ENCODE measurements at places on chromosomes 2 and 18.

DNA sequence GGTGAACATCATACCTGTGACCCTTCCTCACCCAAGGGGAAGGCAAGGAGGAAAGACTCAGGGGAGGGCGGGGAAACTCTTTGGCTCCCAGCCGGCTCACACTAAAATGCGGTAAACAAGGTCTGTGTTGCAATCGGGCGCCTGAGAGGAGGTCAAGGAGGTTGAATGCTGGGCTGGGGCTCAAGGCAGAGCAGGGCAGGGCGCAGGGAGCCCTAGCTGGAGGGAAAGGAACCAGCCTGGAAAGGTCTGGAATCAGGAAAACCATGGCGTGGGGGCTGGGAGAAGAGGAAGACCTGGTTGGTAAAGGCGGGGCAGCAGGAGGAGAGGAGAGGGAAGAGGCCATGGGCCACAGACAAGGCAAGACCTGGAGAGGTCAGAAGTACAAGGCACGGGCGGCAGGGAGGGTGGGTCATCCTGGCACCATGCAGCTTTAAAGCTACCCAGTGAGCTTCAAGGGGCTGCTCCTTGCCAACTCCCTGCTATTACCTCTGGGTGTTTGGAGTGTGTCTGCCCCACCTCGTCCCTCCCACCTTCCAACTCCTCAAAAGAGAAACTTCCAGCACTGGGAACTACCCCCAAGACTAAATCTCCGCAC lies 4.8 kb upstream of the TMEM37 start:
- DNase-seq = no peak

- peak; percentile 34 for DNase-seq
These were observed 725 bp downstream of the FBXO48 start for GRCh38 chr2:68466361-68466777.

GRCh38 chr2:70690846-70691245 lies 77.2 kb downstream of the ADD2 start:
- no peak for DNase-seq

- no peak for DNase-seq
These were observed 1.1 kb upstream of the GPR55 start for GRCh38 chr2:230925879-230926765.

- no peak for DNase-seq
These were observed 19.3 kb downstream of the RBMS1 start for GRCh38 chr2:160474319-160474645.

- DNase-seq = peak; percentile 41
These were observed 187.7 kb upstream of the CXCR4 start for GRCh38 chr2:136305517-136306192.

DNA sequence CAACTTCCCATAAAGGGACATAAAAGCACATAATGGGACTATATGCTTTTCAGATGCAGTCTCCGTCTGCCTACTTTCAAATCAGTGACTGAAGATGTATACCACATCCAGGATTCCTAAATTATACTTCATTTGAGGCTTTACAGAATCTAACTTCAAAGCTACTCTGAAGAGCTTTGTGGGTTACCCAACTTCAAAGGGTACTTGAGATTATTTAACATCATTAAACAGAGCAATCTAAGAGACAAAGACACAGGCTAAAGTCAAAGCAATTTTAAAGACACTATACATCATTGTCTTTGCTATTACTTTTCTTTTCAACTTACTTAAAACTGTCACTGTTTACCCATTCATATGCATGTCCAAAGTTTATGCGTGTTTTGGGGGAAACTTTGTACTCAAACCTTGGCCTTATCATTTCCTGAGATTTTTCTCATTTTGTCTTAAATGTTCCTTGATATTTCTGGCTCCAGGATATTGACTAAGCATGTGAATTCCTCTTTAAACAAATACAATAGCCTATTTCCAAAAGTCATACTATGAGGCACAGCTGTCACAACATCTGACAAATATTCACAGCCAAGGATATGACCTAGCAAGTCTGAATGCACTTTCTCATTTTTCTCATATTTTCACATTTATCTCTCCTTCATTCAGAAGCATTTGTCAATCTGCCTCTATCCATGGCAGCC lies 1985.1 kb upstream of the PIK3C3 start:
- no peak for DNase-seq

GRCh38 chr2:16218625-16219024 lies 278.3 kb downstream of the MYCN start:
- no peak for DNase-seq

- no peak for DNase-seq
These were observed 31.6 kb downstream of the THNSL2 start for GRCh38 chr2:88201811-88202169.

GRCh38 chr2:64383016-64383591 lies 70.9 kb upstream of the LGALSL start:
- DNase-seq = no peak

- DNase-seq = no peak
These were observed 446.1 kb downstream of the ARHGAP15 start for GRCh38 chr2:143575340-143575739.
